NCI-H2029 (cell line): ENCODE measurements at places on chromosomes 3 and 15.

- DNase-seq, result no peak
These were observed 13.6 kb upstream of the DENND6A start for GRCh38 chr3:57706462-57706861.

GRCh38 chr15:74893627-74894026, 3.8 kb downstream of the MPI start:
- DNase-seq, result no peak

DNA sequence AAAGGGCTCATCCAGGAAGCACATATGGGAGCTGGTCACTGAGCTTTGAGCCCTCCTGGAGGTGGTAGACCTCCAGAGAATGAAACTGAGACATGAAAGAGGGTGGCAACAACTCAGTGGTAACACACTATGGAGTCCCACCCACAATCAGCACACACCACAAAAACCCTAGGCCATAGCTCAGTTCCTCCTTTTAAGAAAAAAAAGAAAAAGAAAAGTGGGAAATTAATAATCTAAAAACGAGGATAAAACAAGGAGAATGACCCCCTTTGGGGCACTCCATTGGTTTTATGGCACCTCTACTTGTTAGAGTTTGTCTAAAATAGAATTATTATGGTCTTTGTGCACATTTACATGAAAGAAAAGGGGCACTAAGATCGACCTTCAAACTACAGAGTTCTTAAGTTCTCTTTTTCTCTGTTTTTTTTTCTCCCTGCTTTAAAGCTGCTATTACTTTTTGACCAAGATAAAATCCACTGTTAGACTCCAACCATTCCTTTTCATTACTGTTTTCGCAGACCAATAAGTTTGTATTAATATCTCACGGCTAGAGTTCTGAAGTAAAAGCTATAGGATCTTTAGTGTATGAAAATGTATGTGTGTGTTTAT, 40.2 kb upstream of the ZBTB20 start:
- no peak for DNase-seq

GRCh38 chr3:124774327-124774718, 44.1 kb downstream of the UMPS start:
- no peak for DNase-seq

DNA sequence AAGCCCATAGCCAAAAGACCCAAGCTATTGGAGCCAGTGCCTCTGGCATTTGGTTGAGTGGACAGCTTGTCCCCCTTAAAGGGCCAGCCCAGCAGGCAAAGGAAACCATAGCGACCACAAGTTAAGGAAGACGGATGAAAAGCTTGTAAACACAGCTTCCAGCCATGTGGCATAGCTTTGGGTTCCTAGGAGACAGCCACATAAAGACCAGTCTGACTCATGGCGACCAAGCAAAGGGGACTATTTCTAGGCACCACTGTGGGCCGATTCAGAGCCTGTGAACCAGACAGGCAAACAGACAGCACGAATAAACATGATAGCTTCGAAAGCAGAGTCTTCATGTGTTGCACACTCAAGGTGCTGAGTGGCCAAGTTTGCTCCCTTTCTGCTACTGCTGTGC, 30.5 kb upstream of the SRGAP3 start:
- DNase-seq, result no peak

DNA sequence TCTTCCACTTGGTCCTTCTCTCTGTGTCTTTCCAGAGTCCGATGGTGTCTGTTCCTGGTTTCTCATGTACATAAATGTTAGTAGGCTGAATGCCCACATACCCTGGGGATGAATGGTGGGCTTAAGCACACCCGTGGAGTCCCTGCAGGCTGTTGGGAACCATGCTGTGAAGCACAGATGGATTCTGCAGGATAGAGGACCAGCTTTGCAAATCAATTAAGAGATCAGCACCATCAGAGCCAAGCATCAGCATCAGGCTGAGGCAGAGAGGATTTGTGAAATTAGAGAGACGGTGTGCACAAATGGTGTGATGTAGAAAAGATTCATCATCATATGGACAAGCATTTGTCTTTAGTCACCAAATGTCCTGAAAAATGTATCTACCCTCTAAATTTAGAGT, 127.1 kb downstream of the SV2B start:
- no peak for DNase-seq

DNA sequence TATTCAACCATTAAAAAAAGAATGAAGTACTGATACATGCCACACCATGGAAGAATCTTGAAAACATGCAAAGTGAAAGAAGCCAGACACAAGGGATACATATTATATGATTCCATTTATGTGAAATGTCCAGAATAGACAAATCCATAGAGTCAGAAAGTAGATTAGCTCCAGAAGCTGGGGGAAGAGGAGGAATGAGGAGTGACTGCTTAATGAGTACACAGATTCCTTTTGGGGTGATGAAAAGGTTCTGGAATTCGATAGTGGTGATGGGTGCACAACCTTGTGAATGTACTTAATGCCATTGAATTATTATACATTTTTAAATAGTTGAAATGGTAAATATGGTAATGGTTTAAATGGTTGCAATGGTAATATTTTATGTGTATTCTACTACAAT, 90.6 kb upstream of the SPATA12 start:
- no peak for DNase-seq
